ENCODE measurements at places on chromosomes 7 and 10.

DNA sequence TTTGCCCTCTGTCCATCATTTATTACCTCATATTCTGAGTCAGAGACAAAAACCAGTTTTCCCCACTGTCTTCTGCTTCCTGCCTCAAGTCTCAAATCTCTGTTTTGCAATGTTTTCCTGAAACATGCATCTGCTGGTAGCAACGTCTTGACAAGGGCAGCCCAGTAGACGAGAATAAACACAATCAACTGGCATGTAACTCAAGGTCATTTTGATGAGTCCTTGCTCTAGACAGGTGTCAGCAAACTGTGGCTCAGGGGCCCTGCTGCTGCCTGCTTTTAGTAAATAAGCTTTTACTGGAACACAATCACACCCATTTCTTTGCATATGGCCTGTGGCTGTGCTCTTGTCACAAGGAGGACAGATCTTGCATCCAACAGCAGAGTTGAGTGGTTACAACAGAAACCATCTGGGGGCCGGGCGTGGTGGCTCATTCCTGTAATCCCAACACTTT lies 59.8 kb downstream of the ITIH5 start:
- DNase-seq, result no peak

- peak; percentile 48 for DNase-seq
These were observed 276.1 kb upstream of the NEBL start for GRCh38 chr10:21172930-21173801.

DNA sequence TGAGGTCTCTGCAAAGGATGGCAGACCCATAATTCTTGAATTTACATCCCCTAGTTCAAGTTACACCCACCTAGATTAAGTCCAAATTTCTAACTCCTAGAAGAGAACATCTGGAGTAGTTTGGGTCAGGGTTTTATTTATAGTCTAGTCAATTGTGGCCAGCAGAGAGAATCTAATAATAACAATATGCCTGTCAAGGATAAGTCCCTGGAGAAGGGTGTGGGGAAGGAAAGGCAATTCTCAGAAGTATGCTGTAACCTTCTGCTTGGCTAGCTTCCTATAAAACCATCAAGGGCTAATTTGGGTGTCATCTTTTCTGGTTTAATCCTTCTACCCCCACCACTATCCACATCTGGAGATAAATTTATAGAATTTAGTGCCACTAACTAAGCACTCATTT lies 52.8 kb upstream of the SEMA3E start:
- DNase-seq, result no peak

DNA sequence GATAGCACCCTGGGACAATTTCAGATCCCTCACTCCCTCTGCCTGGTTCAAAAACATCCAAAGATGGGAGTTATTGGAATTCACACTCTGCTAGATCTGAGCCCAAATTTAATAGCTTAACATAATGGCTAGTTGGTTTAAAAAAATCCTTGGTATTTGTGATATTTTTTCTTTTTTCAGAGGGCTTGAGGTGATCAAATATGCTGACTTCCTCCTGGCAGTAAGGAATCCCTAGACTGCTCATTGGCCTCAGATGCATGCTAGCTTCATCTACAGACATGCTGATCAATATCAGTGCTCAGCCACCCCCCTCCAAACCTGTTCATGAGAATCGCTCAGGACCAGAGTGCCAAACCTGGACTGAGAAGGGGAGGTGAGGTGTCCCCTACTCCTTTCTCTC lies 74.7 kb upstream of the PLPP4 start:
- no peak for DNase-seq

DNA sequence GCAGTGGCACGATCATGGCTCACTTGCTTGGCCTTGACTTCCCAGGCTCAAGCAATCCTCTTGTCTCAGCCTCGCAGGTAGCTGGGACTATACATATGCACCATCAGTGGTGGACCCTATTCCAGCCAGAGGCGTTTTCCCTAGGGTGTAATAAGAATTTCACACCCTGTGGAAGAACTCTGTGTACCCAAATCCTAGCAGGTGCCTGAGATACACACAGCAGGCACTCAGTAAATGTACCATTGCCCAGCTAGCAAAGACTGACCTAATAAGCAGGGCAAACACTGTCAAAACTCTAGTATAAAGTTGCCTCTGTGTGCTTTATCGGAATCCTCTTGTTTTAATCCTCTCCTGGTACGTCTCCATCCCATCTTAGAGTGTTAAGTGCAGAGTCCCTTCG lies 33.7 kb upstream of the BHLHA15 start:
- DNase-seq, result no peak

DNA sequence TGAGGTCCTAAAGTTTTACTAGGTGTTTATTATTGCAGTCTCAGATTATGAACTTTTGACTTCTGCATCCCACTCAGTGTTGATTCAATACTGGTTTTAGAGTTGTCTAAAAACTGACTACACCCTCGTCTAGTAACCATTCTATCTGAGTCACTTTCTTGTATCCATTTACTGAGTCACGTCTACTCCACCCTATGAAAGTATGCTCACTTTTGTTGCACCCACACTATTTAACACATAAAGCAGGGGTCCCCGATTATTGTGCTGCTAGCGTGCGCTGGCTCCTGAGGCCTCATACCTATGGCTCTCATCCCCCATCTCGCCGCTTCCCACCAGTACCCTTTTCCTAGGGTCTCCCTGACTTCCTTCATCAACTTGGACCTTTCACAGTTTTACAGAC lies 2.0 kb downstream of the SAMD9 start:
- DNase-seq, result no peak

DNA sequence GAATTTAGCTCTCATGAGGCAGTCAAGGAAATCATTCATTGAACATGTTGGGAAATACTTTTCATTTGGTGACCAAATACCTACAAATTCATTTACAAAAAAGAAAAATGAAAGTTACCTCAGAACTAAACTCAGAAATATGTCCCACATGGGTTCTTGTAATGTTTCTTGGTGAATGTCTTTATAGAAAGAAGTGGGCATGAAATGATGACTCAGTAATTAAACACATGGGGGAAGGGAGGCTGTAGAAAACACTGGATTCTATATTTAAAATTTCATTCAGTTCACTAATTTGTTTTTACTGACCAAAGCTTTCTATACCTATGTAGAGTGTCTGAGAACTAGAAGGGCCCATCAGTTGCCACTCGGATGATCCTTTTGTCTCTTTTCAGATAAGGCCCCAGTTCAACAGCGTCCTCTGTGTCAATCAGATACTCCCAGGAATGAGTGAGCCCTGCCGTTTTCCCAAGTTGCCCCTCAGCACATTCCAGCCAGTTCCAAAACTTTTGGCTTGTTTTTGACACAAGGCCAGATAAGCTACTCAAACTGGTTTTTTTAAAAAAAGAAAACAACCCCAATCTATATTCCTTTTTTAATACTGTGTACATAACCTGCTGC lies 49.3 kb upstream of the AGBL3 start:
- no peak for DNase-seq

DNA sequence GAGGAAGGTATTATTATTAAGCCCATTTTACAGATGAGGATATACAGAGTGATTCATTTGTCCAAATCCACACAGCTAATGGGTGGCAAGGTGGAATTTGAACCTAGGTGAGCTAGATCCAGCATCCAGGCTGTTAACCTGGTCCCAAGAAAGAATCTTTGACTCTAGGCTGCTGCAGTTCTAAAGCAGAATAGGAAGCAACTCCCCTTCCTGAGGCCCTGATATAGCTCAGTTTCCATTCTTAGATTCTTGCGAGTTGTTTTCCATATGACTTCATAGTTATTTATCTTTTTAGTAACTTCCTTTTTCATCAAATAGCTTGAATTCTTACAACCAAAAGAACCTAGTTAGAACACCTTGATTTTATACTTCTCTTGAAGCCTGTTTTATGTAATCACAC lies 24.1 kb upstream of the ZC3HAV1L start:
- DNase-seq, result no peak

- DNase-seq, result peak; percentile 26
These were observed 39.9 kb downstream of the TOMM7 start for GRCh38 chr7:22782616-22783232.

GRCh38 chr7:88042157-88042556 lies 108.1 kb downstream of the ADAM22 start:
- DNase-seq, result no peak

- no peak for DNase-seq
These were observed 8.2 kb downstream of the EGFR start for GRCh38 chr7:55026867-55027490.

GRCh38 chr7:45267262-45267661 lies 109.7 kb downstream of the RAMP3 start:
- no peak for DNase-seq

- no peak for DNase-seq
These were observed 2.6 kb upstream of the CYP26A1 start for GRCh38 chr10:93071177-93071472.

DNA sequence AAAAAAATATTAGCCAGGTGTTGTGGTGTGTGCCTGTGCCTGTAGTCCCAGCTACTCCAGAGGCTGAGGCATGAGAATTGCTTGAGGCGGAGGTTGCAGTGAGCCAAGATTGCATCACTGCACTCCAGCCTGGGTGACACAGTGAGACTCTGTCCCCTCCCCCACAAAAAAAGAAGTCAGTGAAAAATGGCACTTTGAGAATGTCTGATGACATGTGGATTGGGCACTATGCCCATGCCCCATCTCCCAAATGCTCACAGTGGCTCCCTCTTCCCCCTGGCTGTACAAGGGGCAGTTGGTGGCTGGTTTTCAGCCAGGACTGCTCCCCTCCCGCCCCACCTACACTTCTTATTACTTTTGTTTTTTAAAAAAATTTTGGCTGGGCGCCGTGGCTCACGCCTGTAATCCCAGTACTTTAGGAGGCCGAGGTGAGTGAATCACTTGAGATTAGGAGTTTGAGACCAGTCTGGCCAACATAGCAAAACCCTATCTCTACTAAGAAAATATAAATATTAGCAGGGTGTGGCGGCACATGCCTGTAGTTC lies 26.1 kb downstream of the IL15RA start:
- no peak for DNase-seq

DNA sequence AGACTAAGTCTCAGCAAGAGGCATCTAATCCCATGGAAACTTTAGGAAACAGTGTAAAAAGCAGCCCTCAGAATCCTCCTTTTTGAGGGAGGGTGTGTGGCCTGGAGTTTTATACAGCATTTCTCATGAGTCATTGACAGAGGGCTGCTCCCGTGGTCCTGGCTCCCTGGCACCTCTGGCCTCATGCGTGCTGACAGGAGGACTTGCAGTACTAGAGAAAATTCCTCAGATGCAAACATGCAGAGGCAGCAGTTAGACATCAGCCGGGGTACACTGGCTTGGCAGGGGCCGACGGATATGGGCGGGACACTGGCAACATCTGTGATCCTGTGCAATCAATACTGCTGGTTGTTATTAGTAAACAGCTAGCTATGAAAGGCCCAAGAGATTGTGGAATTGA lies 925.1 kb upstream of the CELF2 start:
- DNase-seq, result peak; percentile 41
